ENCODE measurements at places on chromosomes 4 and X.

GRCh38 chrX:42715701-42716262 lies 62.2 kb downstream of the PPP1R2C start:
- no peak for DNase-seq

GRCh38 chrX:112759966-112760365 lies 80.2 kb upstream of the LHFPL1 start:
- no peak for DNase-seq

DNA sequence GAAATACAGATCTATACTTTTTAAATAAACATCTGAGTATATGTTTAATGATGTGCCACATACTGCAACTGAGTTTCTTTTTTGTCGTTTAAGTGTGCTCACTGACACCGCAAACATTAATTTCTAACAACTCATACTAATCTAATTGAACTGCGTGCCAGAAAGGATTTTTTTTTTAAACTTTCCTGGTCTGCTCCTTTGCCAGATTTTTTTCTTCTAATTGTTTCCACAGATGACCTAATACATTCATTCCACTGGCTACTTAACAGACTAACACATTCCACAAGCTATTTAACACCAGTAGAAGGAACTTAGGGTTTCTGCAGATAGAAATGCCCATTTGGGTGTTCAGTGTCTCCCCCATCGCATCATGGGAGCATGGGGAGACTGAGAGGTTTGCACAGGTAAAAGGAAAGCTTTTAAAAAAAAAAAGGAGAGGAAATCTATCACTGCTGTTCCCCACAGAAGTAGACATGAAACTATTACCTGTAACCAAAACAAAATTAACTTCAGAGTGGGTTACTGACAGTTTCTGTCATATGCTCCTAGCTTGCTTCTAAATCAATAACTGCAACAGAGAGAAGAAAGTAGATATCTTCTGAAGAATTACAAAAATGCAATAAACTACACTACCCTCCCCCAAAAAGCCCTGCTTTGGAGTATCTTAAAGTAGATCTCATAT lies 31.6 kb downstream of the SH3KBP1 start:
- no peak for DNase-seq

- DNase-seq = no peak
Observed at GRCh38 chr4:62028745-62029144, 828.6 kb downstream of the ADGRL3 start.

- peak; percentile 3 for DNase-seq
Observed at GRCh38 chr4:126850286-126850685, 782.5 kb upstream of the INTU start.

GRCh38 chr4:138113819-138114400 lies 128.2 kb downstream of the SLC7A11 start:
- DNase-seq = no peak

DNA sequence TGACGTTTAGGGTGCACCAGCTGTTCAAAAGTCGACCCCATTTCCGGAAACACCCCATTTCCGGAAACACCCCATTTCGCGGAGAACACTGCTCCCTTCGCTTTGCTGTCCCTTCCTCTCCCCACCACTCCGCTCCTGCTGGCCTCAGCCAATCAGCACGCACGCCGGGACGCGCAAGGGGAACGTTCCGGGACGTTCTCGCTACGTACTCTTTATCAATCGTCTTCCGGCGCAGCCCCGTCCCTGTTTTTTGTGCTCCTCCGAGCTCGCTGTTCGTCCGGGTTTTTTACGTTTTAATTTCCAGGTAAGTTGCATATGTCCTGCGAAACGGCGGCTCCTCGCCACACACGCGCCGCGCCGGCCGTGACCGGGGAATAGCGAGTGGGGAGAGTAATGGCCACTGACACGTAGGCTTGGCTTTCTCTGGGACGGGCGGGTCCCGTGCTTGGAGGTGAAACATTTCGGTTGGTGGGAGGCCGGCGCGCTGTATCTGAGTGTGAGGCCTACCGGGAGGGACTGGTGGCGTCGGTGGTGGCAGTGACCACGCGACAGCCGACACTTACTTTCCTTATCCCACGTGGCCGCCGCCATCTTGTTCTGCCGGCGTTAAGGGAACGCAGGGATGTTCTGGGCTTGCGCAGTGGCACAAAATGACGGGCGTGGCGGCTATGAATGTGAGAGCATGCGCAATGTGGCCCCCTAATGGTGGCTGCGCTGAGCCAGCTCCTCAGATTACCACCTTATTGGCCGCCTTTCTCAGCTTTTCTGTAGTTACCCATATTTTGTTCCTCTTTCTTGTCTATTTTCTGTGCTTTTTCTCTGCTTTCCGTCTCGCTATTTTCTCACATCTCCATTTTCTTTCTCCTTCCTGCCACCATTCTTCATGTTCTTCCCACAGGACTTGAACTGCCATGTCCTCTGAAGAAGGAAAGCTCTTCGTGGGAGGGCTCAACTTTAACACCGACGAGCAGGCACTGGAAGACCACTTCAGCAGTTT lies at the start of gene RBM3:
TSS of gene RBM3 (plus strand) at position 215 of the 997 bp plus-strand sequence. CDS start at position 912, 697 bp downstream.
- DNase-seq = peak; percentile 84

GRCh38 chr4:145298885-145299284 lies 118.5 kb upstream of the OTUD4 start:
- DNase-seq = no peak

DNA sequence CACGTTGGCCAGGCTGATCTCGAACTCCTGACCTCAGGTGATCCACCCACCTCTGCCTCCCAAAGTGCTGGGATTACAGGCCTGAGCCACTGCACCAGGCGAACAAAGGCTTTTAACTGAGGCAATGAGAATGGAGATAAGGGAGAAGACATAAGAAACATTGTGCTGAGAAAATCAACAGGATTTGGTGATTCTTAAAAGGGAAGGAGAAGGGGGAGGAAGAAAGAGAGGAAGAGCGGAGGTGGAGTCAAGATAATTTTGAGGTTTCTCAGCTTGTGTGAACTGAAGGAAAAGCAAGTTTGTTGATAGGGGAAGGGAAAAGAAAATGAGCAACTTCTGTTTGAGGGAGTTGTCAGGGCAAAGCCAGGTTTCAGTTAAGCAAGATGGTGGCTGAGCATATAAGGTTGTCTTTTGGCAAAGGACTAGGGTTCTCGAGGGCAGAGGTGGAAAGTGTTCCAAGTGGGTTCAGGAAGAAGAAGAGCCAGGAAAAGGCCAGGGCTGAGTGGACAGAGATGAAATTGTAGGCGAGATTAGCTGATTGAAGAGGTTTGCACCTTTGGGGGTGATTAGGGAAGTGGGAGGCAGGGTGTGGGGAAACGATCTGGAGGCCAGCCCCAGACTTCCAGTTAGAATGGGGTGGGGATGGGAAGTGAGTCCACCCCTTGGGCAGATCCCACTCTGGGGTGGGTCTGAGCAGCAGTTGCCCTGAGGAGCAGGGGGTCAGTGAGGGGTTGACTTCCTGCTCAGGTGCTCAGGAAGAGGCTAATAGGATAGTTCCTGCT lies 7.8 kb downstream of the DOCK11 start:
- no peak for DNase-seq

- no peak for DNase-seq
Observed at GRCh38 chr4:8046925-8047541, 107.4 kb upstream of the AFAP1 start.

DNA sequence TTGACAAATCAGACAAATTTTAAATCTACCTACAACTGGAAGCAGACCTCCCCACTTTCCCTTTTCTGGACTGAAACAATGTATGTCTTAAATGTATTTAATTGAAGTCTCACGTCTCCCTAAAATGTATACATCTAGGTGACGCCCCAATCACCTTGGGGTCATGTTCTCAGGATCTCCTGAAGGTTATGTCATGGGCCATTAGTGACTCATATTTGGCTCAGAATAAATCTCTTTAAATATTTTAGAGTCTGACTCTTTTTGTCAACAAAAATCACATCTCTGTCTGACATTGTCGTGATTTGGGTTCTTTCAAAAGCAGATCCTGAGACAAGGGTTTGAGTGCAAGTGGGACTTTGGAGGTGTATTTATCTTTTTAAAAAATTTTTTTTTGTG lies 26.2 kb upstream of the BOD1L1 start:
- no peak for DNase-seq

DNA sequence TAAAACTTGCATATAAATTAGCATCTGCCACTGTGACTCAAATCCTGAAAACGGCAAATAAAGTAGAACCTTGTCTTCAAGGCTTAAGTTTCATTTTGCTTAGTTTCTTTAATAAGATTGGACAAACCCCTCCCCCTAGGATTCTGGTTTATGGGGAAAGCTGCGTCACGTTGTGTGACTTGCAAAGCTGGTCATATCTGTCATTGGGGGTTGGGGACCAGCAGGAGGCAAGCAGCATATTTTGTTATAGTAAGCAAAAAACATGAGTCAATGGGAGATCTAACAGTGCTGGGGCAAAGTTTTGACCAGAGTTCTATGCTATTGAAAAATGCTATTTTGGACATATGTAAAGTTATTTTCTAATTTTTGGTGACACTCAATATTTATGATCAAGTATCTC lies 407.3 kb downstream of the PCDH18 start:
- DNase-seq = no peak

- DNase-seq = no peak
Observed at GRCh38 chrX:129693354-129693753, 38.6 kb upstream of the APLN start.

- DNase-seq = no peak
Observed at GRCh38 chr4:46594661-46595060, 204.7 kb upstream of the GABRA2 start.

- peak; percentile 79 for DNase-seq
Observed at GRCh38 chrX:85107407-85107806, 103.7 kb downstream of the APOOL start.

DNA sequence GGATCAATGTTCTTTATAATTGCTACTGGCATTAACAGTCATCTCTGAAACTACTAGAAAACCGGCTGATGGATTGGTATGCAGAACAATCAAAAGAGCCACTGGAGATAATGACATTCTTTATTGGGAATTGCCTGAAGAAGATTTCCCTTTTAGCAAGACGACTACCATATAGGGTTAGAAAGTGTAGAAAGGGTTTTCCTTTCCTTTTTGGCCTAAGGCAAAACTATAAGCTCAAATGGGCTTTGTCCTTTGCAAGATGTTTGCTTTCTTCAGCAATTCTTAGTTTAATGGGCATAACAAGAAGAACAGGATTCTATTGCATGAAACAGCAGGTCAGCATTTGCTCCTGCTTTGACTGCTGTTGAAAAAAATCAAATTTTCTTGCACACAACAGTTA lies 214.2 kb upstream of the PCDH10 start:
- no peak for DNase-seq

DNA sequence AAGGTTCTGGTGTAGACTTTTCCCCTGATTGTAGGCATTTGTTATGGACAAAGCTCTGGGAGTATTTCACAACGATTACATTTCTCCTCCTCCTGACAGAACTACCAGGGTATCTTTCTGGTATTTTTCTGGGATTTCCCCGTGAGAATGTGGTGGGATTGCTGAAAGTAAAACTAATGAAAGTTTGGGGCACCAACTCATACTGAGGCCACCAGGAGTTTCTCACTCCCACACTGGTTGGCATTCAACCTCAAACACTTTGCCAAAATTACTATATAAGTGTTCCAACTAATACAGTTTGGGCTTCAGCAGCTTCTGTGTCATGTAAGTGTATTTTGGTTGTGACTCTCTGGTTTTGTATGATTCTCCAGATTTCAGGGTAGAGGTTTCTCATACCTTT lies 855.1 kb downstream of the GLUD2 start:
- no peak for DNase-seq

DNA sequence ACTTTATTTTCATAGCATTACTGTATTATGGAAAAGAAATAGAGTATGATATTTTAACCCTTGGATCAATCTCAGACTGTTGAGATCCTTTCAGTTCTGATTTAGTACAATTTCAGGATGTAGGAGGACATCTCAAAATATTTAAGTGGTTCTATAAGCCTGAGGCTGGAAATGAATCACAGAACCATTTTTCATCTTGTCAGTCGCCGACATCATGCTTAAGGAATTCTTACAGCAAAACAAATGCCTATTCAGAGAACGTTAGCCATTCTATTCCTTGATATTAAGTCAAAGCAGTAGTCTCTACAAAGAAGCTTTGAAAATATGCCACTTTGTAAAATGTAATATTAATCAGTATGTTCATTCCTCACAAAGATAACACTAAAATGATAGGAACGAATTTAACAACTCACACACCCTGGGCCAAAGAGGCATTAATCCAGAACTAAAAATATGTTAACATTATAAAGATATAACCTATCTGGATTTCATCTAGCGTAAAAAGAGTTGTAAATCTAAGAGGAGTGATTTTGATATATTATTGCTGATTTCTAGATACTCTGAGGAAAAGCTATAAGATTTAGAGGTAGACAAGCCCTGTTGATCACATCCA lies 152.0 kb downstream of the GASK1B start:
- peak; percentile 19 for DNase-seq

DNA sequence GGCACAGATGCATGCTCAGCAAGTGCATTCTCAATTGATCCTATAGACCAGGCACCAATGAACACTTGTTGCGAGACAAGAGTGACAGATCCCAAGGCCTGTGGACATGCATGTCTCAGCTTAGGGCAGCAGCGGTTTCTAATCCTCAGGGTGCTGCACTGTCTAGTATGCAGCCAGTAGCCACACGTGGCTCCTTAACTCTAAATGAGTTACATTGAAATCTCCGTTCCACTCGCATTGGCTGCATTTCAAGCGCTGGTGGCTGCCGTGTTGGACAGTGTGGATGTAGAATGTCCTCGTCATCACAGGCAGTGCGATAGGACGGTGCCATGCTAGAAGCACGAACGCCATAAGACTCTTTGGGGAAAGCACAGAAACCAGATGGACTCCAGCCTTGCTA lies 24.0 kb upstream of the AFAP1 start:
- DNase-seq = no peak

DNA sequence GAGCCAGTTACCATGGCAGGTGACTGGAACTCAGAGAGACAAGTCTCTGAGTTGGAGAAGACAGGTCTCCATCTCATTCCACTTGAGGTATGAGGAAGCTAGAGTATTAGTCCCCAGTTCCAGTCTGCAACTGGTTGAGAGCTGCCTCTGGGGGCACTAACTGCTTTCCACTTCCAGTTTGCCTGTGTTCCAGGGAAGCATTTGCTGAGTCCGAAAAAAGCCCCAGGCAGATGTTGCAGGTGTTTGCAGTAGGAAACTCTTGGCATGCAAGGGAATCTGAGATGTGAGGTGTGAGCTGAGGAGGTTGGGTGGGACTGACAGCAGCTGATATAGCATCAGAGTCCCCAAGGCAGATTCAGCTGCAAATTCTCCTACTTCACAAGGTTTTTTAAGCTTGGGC lies 272.2 kb upstream of the CASK start:
- DNase-seq = no peak

DNA sequence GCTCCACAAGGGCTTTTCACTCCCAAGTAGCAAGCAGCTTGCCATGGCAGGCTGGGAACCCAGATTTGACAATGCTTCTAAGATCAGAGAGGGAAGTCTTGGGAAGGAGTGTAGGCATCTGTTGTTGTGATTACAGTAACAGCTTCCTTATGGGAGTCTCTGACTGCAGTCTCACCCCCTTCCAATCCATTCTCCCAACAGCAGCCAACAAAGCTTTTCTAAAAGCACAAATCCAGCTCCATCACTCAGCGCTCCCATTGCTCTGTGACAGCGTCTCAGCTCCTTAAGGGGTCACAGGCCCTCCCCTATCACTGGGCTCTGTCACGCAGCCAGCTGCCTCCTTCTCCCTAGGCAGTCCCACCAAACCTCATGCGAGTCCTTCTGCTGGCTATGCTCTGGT lies 7.1 kb downstream of the IGFBP7 start:
- no peak for DNase-seq

GRCh38 chr4:174717828-174718227 lies 111.2 kb downstream of the GLRA3 start:
- no peak for DNase-seq

GRCh38 chr4:41701983-41702382 lies 46.5 kb downstream of the PHOX2B start:
- no peak for DNase-seq

- no peak for DNase-seq
Observed at GRCh38 chr4:41009411-41009810, 204.9 kb downstream of the APBB2 start.

- DNase-seq = peak; percentile 16
Observed at GRCh38 chrX:70434352-70434866, 10.2 kb upstream of the DLG3 start.
